ENCODE measurements at places on chromosomes 4 and X. TPM values are rescaled to one million over a fixed set of nuclear protein-coding genes. Genes with fewer than 3 reads are reported as not detected.
A peak's percentile ranks its signal among the peaks of the same experiment; 100 is the strongest.

- H3K27me3 ChIP-seq, result no peaks in the 10 kb centered on the region
- H3K36me3 ChIP-seq, result no peaks in the 10 kb centered on the region
- peak; percentile 60 for DNase-seq
- no peaks in the 10 kb centered on the region for H3K4me1 ChIP-seq
Measured at GRCh38 chr4:164956766-164957643, 20.5 kb downstream of the TRIM61 start.

DNA sequence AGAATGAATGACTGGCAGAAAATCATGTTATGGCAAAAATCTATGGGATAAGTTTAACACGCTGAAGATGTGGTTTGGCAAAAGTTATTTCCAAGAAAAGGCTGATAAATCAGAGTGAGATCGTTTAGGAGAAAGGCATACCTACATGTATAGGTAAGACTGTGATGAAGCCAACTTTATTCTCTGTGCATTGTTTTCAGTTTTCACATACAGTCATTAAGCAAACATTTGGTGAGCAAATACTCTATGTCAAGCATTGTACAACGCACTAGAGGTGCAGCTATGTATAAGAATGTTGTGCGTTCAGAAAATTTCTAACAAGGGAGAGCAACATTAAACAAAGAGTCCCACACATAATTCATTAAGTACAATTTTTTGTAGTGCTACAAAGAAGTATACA is 121.7 kb downstream of the TEX13A start:
- H3K4me1 ChIP-seq, result no peaks in the 10 kb centered on the region
- H3K36me3 ChIP-seq, result no peaks in the 10 kb centered on the region
- no peak overlapping the region for H3K27ac ChIP-seq
- DNase-seq, result no peak

DNA sequence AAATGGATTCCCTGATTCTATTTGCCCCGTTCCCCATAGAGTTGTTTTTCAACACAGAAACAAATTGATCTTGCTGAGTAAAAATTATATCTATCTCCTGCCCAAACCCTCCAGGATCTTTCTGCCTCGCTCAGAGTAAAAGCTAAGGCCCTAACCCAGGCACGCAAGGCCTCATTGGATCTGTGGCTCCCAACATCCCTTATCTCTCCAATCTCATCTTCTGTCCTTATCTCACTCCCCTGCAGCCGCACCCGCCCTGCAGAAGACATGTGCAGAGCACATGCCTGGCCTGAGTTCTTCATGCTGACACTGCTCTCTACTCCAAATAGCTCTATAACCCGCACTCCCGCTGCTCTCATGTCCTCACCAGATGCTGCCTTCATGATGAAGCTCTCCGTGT is 543.8 kb upstream of the ZFP42 start:
- no peak overlapping the region for H3K4me3 ChIP-seq
- H3K36me3 ChIP-seq, result no peaks in the 10 kb centered on the region
- H3K27me3 ChIP-seq, result no peaks in the 10 kb centered on the region
- no peak overlapping the region for H3K27ac ChIP-seq
- no peak for DNase-seq
- no peaks in the 10 kb centered on the region for H3K4me1 ChIP-seq

DNA sequence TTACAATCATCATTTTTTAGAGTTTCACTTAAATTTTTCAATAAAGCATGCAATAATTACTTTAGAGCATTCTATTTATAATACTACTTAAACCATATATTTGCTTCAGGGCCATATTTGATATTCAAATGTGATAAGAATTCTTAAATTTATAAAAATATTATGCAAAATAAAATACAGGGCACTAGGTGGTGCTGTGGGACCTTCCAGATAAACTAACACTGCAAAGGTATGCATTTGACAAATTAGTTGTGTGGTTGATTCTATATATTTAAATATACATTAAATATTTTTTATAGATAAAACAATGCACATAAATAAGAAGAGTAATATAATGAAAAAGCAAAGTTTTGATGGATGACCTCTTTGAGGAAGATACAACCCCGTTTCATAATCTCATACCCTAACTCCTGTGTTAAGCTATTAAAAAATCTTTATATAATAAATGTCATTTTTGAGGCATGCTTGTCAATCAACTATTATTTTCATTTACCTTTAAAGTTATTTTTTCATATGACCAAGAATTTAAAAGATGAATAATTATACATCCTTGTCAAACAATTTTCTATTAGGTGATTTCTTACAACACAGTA is 128.4 kb downstream of the REELD1 start:
- no peak overlapping the region for H3K27ac ChIP-seq
- no peaks in the 10 kb centered on the region for H3K4me1 ChIP-seq
- H3K27me3 ChIP-seq, result no peaks in the 10 kb centered on the region
- H3K36me3 ChIP-seq, result no peaks in the 10 kb centered on the region
- DNase-seq, result no peak

DNA sequence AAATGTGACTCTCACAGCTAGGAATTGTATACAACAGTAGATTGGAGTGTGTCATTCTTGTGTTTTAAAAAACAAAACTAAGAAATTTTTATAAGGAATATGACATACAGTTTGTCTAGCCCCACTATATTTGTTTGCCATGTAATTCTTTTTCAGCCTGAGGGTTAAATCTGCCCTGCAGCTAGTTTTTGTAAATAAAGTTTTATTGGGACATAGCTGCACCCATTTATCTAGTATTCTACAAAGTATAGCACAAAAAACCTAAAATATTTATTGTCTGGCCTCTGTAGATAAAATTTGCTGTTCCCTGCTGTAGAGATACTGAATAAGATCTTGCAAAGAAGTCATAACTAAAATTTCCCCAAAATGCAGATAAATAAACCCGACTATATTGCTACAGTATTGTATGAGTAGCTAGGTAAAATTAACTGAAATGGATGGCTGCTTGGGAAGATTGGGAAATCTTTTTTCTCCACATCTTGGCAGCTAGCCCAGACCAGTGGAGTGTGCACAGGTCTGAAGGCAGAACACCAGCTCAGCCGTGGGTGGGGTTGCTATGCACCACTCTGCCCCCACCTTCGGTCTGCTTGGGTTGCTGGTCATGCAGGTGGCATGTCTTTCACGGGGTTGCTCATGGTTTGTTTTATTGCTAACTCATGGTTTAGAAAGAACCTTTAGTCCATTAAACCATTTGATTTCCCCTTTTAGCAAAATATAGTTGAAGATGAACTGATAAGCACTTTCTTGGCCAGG is 127.9 kb downstream of the KLHL8 start:
- peaks cover 4% of the 10 kb centered on the region for H3K4me1 ChIP-seq
- H3K36me3 ChIP-seq, result peaks cover 6% of the 10 kb centered on the region
- no peaks in the 10 kb centered on the region for H3K27me3 ChIP-seq
- H3K4me3 ChIP-seq, result no peak overlapping the region
- no peak overlapping the region for H3K27ac ChIP-seq

DNA sequence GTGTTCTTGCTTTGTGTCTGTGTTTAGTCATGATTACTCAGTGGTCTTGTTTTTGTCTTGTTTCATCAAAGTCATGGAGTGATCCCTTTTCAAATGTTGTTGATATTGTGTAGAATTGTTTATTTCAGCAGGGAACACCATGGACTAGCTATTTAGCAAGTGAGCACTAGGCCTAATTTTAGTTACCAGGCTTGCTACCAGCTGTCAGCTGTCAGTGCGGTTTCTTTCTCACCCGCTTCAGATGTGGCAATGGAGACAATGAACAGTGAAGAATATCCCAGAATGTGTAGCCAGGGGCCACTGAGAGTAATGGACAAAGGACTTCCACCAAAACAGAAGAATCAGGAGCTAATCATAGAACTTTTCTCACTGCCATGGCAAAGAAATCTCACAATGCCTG is 432.8 kb upstream of the FMR1 start:
- H3K36me3 ChIP-seq, result no peaks in the 10 kb centered on the region
- no peak for DNase-seq
- no peak overlapping the region for H3K27ac ChIP-seq
- H3K4me1 ChIP-seq, result no peaks in the 10 kb centered on the region
- no peak overlapping the region for H3K4me3 ChIP-seq

GRCh38 chr4:106687026-106687425 is 318.4 kb upstream of the GIMD1 start:
- no peaks in the 10 kb centered on the region for H3K4me1 ChIP-seq
- no peaks in the 10 kb centered on the region for H3K36me3 ChIP-seq
- no peak overlapping the region for H3K27ac ChIP-seq

DNA sequence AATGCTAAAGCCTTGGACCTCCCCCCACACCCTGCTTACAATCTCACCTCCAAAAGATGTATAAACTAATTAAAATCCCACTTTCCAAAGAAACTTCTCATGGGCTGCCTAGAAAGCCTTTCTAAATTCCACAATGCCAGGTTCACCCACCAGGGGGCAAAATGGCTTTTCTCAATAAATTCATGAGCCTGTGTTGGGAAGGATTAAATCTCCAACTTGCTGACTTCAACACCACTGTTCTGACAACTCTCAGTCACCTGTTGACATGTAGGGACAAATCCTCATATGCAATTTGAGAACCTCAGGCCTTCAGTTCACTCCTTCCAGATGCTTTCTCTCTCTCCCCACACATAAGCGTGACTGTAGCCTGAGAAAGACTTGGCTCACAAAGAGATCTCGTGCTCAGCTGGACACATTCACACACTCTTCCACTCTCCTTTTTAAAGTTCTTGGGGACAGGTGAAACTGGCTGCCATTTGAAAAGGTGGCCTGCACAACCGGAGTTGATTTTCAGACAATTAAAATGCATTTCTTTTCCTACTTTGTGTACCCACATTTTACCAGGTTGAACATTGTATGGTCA is 88.6 kb upstream of the PRPS2 start:
- H3K27ac ChIP-seq, result no peak overlapping the region
- DNase-seq, result no peak
- no peaks in the 10 kb centered on the region for H3K27me3 ChIP-seq

DNA sequence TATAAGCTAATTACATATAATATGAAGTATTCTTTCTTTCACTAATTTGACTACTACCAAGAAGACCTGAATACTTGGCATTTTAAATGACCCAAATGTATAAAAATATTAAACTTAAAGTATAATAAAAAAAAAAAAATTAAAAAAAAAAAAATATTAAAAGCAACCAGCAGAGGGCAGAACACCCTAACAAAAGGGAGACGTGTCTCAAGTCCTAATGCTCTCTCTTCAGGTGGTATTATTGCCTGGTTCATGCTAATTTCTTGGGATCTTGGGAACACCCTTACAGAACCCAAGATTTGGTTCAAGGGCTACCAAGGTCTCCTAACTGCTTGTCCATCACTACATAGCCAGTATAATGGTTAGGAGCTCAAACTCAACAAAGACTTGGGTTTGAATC is 754.8 kb downstream of the RAB28 start:
- no peak for DNase-seq
- no peaks in the 10 kb centered on the region for H3K36me3 ChIP-seq
- no peak overlapping the region for H3K27ac ChIP-seq
- no peaks in the 10 kb centered on the region for H3K4me1 ChIP-seq
- H3K27me3 ChIP-seq, result no peaks in the 10 kb centered on the region
- H3K4me3 ChIP-seq, result no peak overlapping the region

DNA sequence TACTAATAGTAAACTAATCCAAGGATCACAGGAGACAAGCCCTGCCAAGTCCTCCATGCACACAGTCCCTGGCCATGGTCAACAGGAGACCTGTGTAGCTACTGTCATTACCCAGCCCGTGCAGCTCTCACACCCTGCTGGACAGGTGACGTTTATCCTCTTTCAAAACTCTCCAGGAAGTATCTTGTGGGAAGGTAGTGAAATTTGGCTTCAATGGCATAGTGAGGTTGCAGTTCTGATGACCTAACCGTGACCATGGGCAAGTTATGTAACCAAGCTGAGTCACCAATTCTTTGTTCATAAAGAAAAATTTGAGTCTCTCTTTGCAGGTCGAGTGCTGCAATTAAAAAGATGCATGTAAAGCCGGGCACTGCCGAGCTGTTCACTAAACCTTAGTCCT is 11.3 kb upstream of the SLC2A9 start:
- H3K27ac ChIP-seq, result no peak overlapping the region
- H3K4me3 ChIP-seq, result no peak overlapping the region
- H3K36me3 ChIP-seq, result no peaks in the 10 kb centered on the region
- H3K27me3 ChIP-seq, result no peaks in the 10 kb centered on the region
- H3K4me1 ChIP-seq, result no peaks in the 10 kb centered on the region
- DNase-seq, result no peak

DNA sequence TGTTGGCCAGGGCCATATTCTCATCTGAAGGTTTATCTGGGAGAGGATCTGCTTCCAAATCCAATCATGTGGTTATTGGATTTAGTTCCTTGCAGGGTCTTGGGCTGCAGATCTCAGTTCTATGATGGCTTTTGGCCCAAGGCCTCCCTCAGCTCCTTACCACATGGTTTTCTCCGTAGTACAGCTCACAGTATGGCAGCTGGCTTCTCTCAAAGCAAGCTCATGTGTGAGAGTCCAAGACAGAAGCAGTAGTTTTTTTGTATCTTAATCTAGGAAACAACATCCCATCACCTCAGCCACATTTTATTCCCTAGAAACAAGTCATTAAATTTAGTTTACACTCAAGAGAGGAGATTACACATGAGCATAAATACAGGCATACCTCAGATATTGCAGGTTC is 24.5 kb downstream of the MND1 start:
- H3K4me3 ChIP-seq, result no peak overlapping the region
- H3K4me1 ChIP-seq, result no peaks in the 10 kb centered on the region
- no peaks in the 10 kb centered on the region for H3K36me3 ChIP-seq
- H3K27me3 ChIP-seq, result no peaks in the 10 kb centered on the region

GRCh38 chrX:118211891-118212816 is 95.5 kb upstream of the KLHL13 start:
- H3K36me3 ChIP-seq, result no peaks in the 10 kb centered on the region
- H3K4me3 ChIP-seq, result no peak overlapping the region
- no peak for DNase-seq
- H3K27ac ChIP-seq, result no peak overlapping the region
- no peaks in the 10 kb centered on the region for H3K27me3 ChIP-seq

DNA sequence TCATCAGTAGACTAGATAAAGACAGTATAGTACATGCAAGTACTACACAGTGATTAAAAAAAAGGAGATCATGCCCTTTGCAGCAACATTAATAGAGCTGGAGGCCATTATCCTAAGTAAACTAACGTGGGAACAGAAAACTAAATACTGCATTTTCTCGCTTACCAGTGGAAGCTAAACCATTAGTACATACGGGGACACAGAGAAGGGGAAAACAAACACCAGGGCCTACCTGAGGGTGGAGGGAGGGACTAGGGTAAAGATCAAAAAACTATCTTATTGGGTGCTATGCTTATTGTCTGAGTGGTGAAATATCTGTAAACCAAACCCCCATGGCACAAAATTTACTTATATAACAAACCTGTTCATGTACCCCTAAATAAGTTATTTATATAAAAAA is 836.9 kb downstream of the SH3BGRL start:
- DNase-seq, result no peak
- H3K27ac ChIP-seq, result no peak overlapping the region
- no peak overlapping the region for H3K4me3 ChIP-seq
- H3K4me1 ChIP-seq, result no peaks in the 10 kb centered on the region
- H3K36me3 ChIP-seq, result no peaks in the 10 kb centered on the region

The MAOA gene
- polyA plus RNA-seq, result 4.4 TPM

The DDX60 gene
- 26.7 TPM for polyA plus RNA-seq

The ATP11C gene
- polyA plus RNA-seq, result 7.3 TPM

The TIGD2 gene
- polyA plus RNA-seq, result 3.2 TPM

The IQSEC2 gene
- 0.35 TPM for polyA plus RNA-seq

The EPGN gene
- not detected for polyA plus RNA-seq

Measured in CD8-positive, alpha-beta memory T cell (primary cell).